CD4-positive, alpha-beta T cell treated with Interferon alpha-2 for 1 hour (primary cell): ENCODE measurements at places on chromosomes 5 and 9.

DNA sequence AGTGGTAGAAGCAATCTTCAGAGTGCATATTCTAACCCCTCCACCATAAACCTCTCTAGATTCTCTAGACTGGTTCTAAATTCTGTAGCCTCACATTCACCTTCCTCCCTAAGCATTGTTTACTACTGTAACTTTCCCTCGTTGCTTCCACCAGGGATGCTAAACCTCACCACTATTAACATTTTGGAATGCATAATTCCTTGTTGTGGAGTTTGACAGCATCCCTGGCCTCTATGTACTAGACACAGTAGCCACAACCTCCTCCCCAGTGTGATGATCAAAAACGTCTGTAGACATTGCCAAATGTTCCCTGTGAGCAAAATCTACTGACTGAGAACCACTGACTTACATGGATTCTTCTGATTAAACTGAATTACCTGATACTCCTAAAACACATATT lies 18.6 kb downstream of the PAPPA start:
- no peak for DNase-seq

DNA sequence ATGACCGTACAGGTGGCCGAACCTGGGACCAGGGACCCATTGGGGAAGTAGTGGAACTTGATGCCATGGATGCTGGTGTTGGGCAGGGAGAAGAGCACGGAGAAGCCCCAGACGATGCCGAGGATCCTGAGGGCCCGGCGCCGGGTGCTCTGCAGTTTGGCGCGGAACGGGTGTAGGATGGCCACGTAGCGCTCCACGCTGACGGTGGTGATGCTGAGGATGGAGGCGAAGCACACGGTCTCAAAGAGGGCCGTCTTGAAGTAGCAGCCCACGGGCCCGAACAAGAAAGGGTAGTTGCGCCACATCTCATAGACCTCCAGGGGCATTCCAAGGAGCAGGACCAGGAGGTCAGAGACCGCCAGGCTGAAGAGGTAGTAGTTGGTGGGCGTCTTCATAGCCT lies 585 bp downstream of the NMUR2 start:
- DNase-seq = no peak

DNA sequence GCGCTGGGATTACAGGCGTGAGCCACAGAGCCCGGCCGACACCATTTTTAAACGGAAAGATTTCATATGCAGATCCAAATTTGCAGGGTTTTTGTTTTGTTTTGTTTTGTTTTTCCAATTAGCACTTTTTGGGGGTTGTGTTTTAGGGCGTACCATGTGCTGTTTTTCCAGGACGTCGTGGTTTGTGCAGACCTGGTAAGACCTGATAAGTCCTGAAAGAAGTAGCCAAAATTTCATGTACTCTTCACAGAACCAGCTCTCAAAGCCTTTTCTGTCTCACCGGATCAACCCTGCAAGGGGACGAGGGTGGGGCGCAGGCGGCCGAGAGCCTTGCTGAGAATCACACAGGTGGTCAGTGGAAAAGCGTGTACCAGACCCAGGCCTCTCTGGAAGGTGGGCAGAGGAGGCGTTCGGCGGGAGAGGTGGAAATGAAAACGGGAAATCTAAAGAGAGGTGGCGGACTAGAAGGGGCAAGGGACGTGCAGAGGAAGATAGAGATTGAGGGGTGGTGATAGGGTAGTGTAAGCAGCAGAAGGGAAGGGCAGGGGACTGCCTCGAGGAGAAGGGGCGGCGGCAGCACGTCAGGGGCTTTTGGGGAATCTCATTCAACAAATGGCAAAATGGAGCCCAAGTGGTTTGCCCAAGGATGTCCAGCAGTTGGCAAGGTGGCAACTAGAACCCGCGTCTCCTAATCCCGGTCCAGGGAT lies 1.1 kb upstream of the FAF2 start:
- peak; percentile 10 for DNase-seq

- DNase-seq = no peak
Measured at GRCh38 chr9:120490888-120491595, 88.9 kb downstream of the CDK5RAP2 start.

- no peak for DNase-seq
Measured at GRCh38 chr9:81669041-81669651, 20.2 kb downstream of the TLE1 start.

- no peak for DNase-seq
Measured at GRCh38 chr5:33891788-33892619, at the start of gene ADAMTS12. ADAMTS12 (minus strand) TSS chr5:33891990; CDS start chr5:33891856, 134 bp downstream.

DNA sequence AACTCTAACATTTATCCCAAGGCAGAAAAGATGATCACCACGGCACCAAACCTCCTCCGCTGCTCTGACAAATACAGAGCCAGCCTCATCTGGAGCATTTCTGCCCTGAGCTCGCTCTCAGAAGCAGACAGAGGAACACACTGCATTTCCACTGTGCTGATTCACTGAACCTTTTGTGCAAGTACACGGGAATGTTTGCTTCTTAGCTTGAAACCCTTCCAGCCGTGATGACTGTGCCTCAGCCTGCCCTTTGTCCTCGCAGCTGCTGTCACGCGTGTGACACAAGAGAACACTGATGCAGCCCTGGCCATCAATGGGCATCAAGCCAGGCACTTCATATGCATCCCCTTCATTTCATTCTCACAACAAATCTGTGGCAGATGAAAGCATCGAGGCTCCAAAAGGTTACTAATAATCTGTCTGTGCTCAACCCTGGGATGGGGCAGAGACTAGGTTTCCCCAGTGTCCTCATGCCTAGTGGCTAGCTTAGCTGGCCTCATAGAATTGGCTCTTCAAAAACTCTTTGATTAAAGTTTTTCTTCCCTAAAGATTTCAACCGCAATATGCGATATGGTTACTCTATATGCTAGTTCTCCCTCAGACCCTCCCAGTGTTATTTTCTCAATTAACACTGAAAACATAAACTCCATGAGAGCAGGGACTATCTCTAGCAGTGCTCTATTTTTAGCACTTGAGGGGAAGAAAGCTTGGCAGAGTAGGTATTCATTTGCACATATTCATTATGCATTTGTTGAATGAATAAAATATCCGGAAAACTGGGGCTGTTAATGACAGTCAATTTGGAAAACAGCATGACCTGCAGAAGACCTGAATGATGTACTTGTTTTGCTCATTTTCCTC lies 7.3 kb downstream of the CDC14B start:
- DNase-seq = no peak

DNA sequence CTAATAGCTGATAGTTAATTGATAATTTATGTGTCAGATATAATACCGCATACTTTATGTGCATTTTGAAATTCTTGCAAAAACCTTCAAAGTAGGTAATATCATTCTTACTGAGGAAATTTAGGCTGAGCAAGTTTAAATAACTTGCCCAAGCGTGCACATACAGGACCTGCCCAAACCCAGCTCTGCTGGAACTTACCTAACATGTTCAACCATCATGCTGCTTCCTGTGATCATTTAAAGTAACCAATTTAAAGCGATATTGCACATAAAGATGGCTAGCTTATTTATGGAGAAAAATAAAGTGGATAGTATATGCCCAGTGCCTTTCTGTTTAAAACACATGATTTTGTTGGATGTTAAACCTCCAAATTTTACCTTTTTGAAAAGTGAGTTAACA lies 4.3 kb downstream of the FAM174A start:
- no peak for DNase-seq

DNA sequence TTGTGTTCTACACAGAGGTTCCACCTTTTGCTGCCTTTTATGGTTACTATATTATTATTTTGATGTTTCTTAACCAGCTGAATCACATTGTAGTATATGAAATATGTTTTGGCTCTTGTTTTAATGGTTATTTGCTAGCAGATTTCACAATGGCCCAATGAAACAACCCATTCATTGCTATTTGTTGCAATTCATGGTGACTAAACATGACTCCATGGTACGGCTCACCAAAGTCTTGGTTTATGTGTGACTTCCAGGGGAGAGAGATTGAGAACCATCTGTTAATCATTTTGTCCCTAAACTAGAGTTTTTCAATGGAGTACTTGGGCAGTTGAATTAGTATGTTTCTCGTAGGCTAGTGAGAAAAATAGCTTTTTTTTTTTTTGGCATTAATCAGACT lies 108.4 kb downstream of the GHR start:
- no peak for DNase-seq

GRCh38 chr5:71719063-71719964 lies at the start of gene CARTPT:
CARTPT (plus strand) TSS chr5:71719275; CDS start chr5:71719294, 19 bp downstream.
- DNase-seq = no peak

- no peak for DNase-seq
Measured at GRCh38 chr5:164345853-164346252, 840.4 kb downstream of the MAT2B start.

- no peak for DNase-seq
Measured at GRCh38 chr5:66713998-66714397, 117.8 kb downstream of the MAST4 start.

DNA sequence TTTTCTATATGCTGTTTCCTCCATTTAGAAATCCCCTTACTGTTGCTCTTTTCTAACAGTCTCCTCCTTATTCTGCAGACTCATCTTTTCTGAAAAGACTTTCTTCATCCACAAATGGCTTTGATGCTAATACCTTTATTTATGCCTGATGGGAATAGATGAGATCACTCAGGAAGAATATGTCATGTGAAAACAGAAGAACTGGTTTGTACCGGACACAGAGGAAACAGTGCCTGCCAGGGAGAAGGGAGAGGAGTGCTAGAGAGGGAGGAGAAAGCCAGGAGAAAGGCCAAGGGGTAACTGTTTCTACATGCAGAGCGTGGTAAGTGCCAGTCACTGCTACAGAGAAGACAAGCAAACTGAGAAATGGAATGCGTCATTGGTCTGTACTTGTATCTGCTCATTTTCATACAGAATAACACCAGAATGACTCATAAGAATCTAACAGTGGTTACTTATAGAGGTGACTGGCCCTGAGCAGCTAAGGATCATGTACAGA lies 45.9 kb upstream of the PJA2 start:
- no peak for DNase-seq

GRCh38 chr5:68339921-68340321 lies 124.4 kb downstream of the PIK3R1 start:
- no peak for DNase-seq

DNA sequence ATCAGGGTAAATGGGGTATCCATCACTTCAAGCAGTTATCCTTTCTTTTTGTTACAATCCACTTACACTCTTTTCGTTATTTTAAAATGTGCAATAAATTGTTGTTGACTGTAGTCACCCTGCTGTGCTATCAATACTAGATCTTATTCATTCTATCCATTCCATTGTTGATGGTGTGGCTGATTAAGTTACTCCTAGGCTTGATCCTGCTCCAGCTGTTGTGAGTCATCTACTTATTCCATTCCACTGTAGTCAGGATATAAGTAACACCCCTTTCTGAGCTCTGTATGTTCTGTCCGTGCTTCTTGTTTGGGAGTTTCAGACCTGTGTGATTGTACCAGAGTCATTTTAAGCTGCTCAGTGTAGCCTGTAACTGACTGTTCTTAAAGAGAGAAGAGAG lies 122.5 kb upstream of the RUSC2 start:
- DNase-seq = no peak

GRCh38 chr5:55923865-55924500 lies 70.8 kb downstream of the IL6ST start:
- no peak for DNase-seq

GRCh38 chr9:16196206-16196605 lies 643.4 kb downstream of the CCDC171 start:
- no peak for DNase-seq

GRCh38 chr9:121888438-121888775 lies 204.7 kb downstream of the TTLL11 start:
- DNase-seq = no peak

DNA sequence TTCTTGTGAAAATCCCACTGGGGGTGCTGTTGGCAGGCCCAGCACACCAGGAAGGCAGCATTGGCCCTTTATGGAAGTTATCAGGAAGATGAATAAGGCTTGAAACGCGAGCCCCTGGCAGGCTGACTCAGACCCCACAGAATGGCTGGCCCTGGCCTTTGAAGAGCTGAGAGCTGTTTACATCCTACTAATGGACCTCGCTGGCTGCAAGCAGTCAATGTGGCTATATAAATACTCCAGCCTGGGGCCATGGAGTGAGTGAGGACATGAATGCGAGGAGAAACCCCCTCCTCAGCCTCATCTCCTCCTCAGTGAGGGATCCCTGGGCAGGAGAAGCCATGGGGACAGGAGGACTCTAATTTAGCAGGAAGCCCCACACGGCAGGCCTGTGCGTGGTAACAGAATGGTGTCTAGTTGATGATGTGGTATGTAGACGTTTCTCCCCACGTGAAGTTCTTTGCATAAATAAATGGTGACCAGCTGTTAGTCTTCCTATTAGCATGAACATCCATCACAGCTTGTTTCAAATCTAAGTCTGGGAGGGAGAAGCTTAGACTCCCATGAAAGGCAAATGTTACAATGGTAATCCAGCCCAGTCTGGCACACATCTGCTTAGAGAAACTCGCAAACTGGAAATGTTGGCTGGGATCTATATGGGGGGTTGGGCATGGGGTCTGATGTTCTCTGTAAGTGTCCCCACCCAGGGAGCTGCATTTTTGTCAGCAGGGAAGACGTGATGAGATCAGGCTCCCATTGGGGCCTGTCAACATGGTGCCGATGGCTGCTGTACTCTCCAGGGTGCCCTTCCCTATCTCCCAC lies 175.1 kb upstream of the PITX1 start:
- DNase-seq = no peak

- no peak for DNase-seq
Measured at GRCh38 chr5:172142709-172143215, 45.3 kb downstream of the STK10 start.

- peak; percentile 28 for DNase-seq
Measured at GRCh38 chr9:69476016-69476415, 151.0 kb downstream of the ENTREP1 start.

DNA sequence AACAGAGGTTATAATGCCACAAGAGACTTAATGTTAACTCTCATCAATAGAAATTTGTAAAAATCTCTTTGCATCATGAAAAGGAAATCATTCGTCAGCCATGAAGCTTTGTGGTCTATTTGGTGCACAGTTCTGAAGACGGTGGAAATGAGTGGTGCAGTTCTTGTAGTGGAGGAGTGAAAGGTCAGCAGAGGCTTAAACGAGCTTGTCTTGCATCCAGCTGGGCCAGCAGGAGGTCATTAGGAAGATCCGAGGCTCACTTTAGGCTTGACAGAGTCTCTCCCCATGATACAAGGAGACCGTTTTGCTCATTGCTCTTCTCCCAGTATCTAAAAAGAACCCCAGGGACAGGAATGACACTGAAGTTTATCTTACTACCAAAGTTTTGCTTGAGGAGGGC lies 440.8 kb downstream of the BNC2 start:
- no peak for DNase-seq

GRCh38 chr9:36734737-36735136 lies 162.0 kb downstream of the MELK start:
- no peak for DNase-seq

DNA sequence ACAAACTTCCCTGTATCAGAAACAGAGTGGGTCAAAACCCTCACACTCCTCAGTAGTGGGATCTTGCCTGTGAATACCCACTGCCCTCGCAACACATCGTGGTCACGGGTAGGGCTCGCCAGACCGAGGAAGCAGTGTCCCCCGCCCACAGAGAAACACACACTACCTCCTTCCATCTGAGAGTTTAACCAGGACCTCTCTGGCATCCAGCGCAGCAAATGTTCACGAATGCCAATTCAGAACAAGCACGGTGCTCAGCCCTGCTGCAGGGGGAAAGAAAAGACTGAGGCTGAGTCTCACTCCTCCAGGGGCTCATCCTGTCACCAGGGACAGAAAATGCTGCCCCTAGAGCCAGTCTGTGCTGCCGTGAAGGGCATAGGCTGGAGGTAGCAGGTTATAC lies 42.5 kb upstream of the SYNPO start:
- no peak for DNase-seq

GRCh38 chr9:13557746-13558145 lies 278.3 kb upstream of the MPDZ start:
- DNase-seq = no peak

- no peak for DNase-seq
Measured at GRCh38 chr5:106894964-106895363, 775.8 kb downstream of the EFNA5 start.
